ENCODE measurements at places on chromosomes 13 and 19.
A peak's percentile ranks its signal among the peaks of the same experiment; 100 is the strongest.

DNA sequence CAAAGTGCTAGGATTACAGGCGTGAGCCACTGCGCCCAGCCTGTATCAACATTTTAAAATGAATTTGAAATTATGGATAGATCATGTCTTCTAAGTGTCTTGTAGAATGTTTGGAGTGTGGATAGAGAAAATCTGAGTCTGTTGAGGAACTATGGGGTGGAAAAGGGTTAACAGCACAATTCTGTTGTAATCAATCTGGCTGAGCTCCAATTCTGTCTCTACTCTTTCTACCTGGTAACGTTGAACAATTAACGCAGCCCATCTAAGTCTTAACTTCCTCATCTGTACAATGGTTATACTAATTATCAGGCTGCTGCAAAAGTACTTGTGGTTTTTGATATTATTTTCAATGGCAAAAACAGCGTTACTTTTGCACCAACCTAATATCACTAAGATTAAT lies 4.1 kb downstream of the FPR2 start:
- no peak for DNase-seq

DNA sequence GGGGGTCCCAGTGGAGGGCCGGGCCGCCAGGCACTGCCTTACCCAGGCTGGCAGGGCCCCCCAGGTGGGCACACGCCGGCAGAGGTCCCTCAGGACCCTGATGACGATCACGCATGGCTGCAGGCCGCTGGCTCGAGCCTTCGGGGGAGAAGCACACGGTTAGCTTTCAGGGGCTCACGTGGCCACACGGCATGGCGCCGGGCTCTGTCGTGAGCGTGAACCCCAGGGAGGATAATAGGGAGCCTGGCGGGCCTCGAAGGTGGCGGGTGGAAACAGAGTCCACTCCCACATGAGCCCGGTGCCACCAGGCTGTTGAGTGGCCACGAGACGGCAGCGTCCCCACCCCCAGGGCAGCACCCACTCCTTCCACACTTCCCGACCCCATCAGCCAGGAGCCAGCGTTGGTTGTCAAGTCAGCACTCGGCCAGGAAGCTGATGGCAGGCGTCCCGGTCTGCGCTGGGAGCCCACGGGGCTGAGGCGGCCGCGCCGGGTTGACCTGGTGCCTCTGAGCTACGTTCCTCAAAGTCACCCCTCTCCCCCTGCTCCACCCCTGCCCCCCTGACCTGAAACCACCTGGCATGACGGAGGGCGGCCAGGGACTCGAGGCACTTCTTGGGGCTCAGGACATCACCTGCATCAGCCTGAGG lies 24.7 kb upstream of the MATK start:
- DNase-seq = no peak

- DNase-seq = no peak
Observed at GRCh38 chr13:44874886-44875630, 114.2 kb downstream of the NUFIP1 start.

DNA sequence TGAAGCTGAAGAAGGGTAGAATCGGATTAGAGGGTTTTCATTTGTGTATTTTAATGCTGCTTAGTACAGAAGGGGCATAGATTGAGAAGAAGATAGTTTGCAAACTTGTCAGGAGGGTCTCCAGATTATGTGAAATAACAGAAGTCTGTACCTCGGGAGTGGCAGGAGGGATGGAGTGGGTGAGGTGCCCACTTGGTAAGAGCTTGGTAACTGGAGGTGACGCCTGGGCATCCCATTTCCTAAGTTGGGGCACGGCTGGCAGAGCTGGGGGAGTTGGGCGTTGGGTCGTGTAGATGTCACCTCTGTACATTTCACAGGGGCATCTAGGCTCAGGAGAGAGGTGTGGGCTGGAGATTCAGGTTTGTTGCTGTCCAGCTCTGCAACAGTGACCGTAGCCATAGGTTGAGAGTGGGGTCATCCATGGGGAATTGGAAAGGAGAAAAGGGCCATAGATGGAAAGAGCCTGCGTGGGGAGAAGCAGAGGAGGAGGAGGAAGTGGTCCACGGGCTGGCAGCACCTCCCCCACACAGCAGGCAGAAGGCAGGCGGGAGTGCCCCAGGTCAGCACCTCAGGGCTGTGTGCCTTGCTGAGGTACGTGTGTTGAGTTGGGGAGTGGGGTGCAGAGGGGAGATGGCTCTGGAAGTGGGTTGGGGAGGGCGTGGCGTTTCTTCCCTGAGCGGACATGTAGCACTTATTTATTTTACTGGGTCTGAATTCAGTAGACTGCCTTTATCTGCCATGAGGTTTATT lies 31.2 kb downstream of the MPHOSPH8 start:
- DNase-seq = no peak

- DNase-seq = no peak
Observed at GRCh38 chr13:19726611-19727010, 56.1 kb downstream of the PSPC1 start.

- no peak for DNase-seq
Observed at GRCh38 chr13:38135592-38135991, 214.1 kb upstream of the UFM1 start.

- no peak for DNase-seq
Observed at GRCh38 chr13:43239275-43239840, 216.0 kb downstream of the DNAJC15 start.

DNA sequence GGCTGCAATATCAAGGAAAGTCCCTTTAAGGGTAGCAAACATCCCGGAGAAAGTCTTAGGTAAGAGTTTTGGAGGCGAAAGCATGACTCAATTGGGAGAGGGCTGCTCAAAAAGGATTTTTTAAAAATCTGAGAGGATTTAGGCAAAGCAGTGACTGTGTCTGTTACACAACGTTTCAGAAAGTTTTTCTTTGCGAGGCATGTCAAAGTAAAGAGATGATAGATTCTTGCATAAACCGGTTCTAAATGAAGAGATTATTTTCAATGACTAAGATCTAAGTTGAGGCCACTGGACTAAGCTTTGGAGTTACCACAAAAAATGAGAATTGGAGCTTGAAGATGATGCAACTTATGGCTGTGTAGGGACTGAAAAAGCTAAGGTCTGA lies 43.7 kb upstream of the ENOX1 start:
- no peak for DNase-seq

GRCh38 chr19:40533508-40533907 lies 43.2 kb upstream of the SHKBP1 start:
- DNase-seq = no peak

- DNase-seq = no peak
Observed at GRCh38 chr19:54630782-54631181, 498 bp downstream of the LILRB1 start.

- no peak for DNase-seq
Observed at GRCh38 chr13:106003651-106004050, 531.8 kb downstream of the EFNB2 start.

- DNase-seq = no peak
Observed at GRCh38 chr13:109113427-109113826, 484.0 kb downstream of the MYO16 start.

GRCh38 chr13:26971990-26972887 lies 199.4 kb downstream of the USP12 start:
- no peak for DNase-seq

DNA sequence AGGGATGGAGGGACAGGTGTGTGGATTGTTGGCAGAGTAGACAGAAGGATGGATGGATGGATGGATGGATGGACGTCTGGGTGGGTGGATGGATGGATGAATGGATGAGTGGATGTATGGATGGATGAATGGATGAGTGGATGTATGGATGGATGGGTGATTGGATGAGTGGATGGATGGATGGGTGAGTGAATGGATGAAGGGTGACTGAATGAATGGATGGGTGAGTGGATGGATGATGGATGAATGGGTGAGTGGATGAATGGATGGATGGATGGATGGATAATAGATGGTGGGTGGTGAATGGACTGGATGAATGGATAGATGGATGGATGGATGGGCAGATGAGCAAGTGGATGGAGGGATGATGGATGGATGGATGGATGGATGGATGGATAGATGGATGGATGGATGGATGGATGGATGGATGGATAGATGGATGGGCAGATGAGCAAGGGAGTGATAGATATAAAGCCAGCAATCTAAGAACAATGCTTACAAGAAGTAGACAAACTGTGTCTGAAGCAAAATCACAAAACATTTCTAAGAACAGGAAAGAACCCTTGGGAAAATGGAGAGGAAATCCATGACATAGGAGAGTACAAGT lies 65.2 kb downstream of the INSR start:
- no peak for DNase-seq

DNA sequence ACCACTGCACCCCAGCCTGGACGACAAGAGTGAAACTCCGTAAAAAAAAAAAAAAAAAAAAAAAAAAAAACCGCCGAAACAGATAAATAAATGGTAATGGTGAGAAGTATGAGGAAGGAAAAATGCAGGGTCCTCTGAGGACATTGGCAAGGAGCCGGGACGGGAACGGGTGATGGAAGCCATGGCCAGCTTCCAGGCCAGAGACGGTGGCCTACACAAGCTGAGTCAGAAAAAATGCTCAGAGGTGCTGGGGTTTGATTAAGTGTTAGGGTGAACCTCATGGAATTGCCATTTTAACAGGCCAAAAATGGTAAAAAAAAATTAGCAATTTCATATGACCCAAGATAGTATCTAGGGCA lies 866 bp upstream of the ZSWIM4 start:
- DNase-seq = no peak

- no peak for DNase-seq
Observed at GRCh38 chr19:18098891-18099622, 1.5 kb downstream of the MAST3 start.

- DNase-seq = no peak
Observed at GRCh38 chr19:15225760-15226159, 6.5 kb downstream of the EPHX3 start.

GRCh38 chr19:38561658-38562057 lies 56.1 kb downstream of the MAP4K1 start:
- DNase-seq = no peak

- DNase-seq = no peak
Observed at GRCh38 chr13:102231479-102231878, 170.4 kb downstream of the FGF14 start.

GRCh38 chr19:29687244-29687896 lies 22.1 kb downstream of the PLEKHF1 start:
- no peak for DNase-seq

DNA sequence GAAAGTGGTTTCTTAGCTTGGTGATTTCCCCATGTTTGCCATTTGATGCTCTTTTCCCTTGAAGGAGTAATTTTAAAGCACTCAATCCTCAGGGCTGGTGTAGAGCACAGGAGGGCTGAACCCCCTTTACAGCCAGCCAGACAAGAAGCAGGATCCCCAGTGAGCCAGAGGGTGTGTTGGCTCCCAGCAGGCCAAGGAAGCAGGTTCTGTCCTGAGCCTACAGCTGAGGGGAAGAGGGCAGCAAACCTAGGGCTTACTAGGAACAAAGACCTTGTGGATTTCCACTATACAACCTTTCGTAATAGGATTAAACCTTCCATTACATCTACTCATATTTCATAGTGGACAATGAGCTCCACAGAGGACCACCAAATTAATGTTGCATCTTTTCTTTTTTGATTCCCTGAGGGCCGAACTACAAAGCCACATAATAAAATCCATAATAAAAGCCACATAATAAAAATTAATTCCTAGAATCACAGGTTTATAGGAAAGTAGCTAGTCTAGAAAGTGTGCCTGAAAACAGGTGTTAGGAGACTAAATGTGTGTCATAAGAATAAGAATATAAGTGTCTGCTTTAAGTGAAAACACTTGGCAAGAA lies 300.2 kb downstream of the DCLK1 start:
- no peak for DNase-seq

GRCh38 chr19:2841855-2842574 lies 740 bp downstream of the ZNF555 start:
- no peak for DNase-seq

- no peak for DNase-seq
Observed at GRCh38 chr19:38388349-38389100, at the start of gene SPRED3. TSS of gene SPRED3 (plus strand) at chr19:38388697. CDS start at chr19:38390303, 1,606 bp downstream.

GRCh38 chr13:98410612-98411011 lies 166.3 kb downstream of the STK24 start:
- no peak for DNase-seq

DNA sequence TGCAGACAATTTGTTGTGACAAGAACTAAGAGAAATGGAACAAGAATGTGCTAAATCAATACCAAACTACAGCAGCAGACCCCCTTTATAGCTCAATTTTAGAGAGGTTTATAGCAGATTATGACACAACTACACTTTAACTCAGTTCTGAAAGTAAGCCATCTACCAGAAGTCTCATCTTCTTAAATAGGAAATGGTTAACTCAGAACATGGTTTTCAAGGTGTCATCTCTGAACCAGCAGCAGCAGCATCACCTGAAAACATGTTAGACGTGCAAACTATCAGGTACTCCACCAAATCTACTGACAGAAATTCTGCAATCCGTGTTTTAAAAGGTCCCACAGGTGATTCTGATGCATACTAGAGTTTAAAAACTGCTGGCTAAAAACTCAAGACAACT lies 6.8 kb downstream of the LHFPL6 start:
- no peak for DNase-seq

DNA sequence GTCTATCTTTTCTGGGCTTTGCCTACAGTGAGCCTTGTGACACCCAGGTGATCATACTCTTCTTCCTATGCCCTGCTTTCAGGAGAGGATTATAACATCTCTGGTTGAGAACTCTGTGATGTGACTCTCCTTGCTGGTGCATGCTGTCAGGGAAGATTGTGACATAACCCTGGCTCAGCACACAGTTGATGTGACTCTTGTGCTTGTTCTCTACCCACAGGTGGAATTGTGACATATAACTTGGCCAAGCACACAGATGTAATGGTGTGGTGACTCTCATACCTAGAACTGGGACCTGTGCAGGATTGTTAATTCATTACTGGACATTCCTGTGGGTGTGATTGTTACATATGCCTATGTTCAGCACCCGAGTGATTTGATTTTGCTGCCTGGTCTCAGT lies 21.7 kb upstream of the ZNF254 start:
- no peak for DNase-seq

DNA sequence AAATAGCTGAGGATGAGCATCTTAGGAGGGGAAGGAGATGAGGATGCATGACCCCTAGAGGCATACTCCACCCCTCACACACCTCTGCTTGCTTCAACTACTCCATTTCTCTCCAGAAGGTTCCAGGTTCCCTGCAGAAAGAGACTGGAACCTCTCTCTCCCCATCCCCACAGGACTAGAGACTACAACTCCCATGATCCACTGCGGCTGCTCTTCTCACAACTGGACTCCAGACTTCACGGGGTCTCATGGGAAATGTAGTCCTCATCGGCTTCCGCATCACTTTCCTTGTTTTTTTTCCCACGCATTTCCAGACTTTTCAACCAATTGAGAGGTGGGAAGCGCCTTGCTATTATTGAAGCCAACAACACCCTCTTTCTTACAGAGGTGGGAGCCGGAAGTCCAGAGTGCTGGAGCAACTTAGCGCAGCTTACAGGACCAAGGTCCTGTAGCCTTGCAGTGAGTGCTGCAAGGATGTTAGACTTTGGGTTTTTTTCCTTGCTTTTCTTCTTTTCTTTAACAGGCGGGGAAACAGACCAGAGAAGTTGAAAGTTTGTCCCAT lies 13.9 kb upstream of the CACNG6 start:
- DNase-seq = peak; percentile 55

All from CMK (cell line).